ENCODE measurements at places on chromosomes 4 and X.

- DNase-seq, result no peak
- H3K4me1 ChIP-seq, result no peaks in the 10 kb centered on the region
- H3K27ac ChIP-seq, result no peak overlapping the region
- H3K36me3 ChIP-seq, result peaks cover 33% of the 10 kb centered on the region
Observed at GRCh38 chr4:6621556-6621927, 18.9 kb upstream of the MRFAP1 start.

DNA sequence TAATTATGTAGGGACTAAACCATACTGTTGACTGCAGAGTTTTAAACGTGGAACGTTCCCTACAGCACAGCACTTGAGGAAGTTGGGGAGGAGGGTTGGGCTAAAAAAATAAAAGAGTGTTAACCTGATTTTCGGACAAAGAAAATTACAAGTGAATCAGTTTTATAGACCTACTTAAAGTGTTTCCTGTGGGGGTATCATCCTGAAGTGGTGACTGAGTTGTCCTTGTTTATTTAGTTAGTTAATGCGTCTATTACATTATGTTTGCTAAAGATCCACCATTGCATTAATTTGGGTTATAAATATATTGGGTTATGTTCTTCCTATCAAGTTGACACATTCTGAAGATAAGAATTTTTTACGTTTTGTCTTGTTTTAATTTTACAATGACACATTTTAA, 14.7 kb downstream of the UNC5C start:
- DNase-seq, result no peak
- no peaks in the 10 kb centered on the region for H3K27me3 ChIP-seq
- no peak overlapping the region for H3K27ac ChIP-seq
- H3K4me3 ChIP-seq, result no peak overlapping the region
- H3K36me3 ChIP-seq, result no peaks in the 10 kb centered on the region

- H3K4me3 ChIP-seq, result no peak overlapping the region
- no peaks in the 10 kb centered on the region for H3K4me1 ChIP-seq
- DNase-seq, result no peak
- no peaks in the 10 kb centered on the region for H3K36me3 ChIP-seq
- H3K27me3 ChIP-seq, result no peaks in the 10 kb centered on the region
Observed at GRCh38 chr4:188110036-188110435, 633 bp upstream of the TRIML2 start.

DNA sequence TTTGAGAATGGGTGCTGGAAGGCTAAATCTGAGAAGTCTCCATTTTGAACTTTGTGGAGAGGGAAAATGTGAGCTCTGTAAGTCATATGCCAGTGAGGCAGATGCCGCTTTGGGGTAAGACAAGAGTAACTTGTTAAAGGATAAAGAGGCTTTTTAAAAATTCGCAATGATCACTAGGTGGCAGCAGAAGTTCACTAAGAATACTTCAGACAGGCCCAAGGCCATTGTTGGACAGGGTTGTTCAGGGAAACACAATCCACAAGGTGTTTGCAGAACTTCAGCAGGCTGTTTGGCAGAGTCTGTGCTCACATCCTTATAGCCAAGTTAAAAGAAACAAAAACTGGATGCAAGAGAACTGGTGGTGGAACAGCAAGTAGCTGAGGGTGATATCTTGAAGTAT, 13.7 kb upstream of the PIGA start:
- no peaks in the 10 kb centered on the region for H3K4me1 ChIP-seq
- no peaks in the 10 kb centered on the region for H3K27me3 ChIP-seq
- H3K36me3 ChIP-seq, result no peaks in the 10 kb centered on the region
- DNase-seq, result no peak
- H3K4me3 ChIP-seq, result no peak overlapping the region

- no peaks in the 10 kb centered on the region for H3K27me3 ChIP-seq
- no peak for DNase-seq
- H3K36me3 ChIP-seq, result no peaks in the 10 kb centered on the region
- no peak overlapping the region for H3K4me3 ChIP-seq
Observed at GRCh38 chrX:25156832-25157231, 141.1 kb upstream of the ARX start.

- H3K4me1 ChIP-seq, result no peaks in the 10 kb centered on the region
- H3K27ac ChIP-seq, result no peak overlapping the region
- no peak overlapping the region for H3K4me3 ChIP-seq
- H3K27me3 ChIP-seq, result no peaks in the 10 kb centered on the region
- DNase-seq, result no peak
Observed at GRCh38 chrX:115650916-115651315, 89.9 kb downstream of the PLS3 start.

GRCh38 chr4:133152831-133153481, 3.9 kb downstream of the PCDH10 start:
- H3K4me1 ChIP-seq, result no peaks in the 10 kb centered on the region
- H3K36me3 ChIP-seq, result no peaks in the 10 kb centered on the region
- H3K27me3 ChIP-seq, result peaks cover 17% of the 10 kb centered on the region

DNA sequence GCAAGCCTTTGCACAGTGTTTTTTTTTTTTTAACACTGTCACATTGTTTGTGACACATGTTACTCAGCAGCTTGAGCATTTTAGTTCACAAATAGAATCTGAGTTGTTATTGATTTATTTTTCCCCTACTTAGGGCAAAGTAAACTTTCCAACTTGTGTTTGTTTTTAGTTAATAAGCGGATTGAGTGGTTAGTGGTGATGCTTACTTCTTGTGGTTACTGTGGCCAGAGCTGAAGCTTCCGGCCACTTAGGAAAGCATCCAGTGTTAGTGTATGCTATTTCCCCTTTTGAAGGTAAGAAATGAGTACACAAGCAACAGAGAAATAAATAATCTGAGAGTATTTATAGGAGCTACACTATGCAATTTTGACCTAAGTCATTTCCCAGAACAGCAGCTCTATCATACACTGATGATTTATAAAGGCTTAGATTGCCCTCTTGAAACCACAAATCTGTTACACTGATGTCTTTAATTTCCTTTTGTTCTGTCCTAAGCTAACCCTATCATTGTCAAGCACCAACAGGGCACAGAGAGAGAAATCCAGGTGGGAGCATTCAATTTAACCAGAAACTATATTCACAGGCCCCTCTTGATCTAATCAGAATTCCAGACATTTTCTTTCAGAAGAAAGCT, 2464.6 kb downstream of the PCDH7 start:
- no peaks in the 10 kb centered on the region for H3K27me3 ChIP-seq
- no peak overlapping the region for H3K4me3 ChIP-seq
- H3K36me3 ChIP-seq, result no peaks in the 10 kb centered on the region

DNA sequence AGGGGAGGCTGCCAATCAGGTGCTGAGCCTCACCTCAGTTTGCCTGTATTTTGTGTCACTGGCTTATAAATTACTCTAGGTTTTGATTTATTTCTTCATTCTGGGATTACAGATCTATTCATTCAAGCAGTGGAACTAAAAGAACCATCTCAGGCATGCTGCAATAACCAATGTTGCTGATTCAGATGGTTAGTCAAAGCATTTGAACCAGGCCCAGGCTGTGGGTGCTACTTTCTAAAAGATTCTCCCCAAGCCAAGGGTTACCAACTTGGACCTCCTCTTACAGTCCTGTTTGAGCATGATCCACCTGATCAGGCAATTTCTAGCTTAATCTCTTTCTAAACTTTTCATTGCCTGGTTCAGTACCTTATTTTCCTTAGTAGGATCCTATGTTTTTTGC, 67.2 kb downstream of the TMEM131L start:
- peaks cover 64% of the 10 kb centered on the region for H3K4me1 ChIP-seq
- no peaks in the 10 kb centered on the region for H3K27me3 ChIP-seq
- no peak for DNase-seq
- H3K36me3 ChIP-seq, result no peaks in the 10 kb centered on the region
- H3K4me3 ChIP-seq, result no peak overlapping the region

DNA sequence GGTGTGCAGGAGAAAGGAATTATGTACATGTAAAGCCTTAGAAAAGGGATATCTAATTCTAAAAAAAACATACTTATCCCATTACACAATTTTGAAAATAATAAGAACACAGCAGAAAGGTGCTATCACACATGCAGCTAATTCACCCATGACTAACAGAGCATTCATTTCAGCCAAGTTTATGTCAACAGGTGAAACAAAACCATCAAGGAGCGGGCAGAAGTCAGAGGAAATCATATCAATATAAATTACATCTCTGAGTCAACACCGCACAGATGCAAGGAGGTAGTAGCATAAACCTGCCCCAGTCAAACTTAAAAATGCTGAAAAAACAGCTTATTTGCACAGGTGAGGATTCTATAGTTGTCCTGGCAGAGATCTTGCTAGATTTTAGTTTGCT, 197.9 kb downstream of the PRDM5 start:
- no peaks in the 10 kb centered on the region for H3K4me1 ChIP-seq
- DNase-seq, result no peak
- H3K4me3 ChIP-seq, result no peak overlapping the region
- H3K36me3 ChIP-seq, result no peaks in the 10 kb centered on the region
- H3K27ac ChIP-seq, result no peak overlapping the region

GRCh38 chrX:155767051-155767875, 113.9 kb upstream of the VAMP7 start:
- H3K27ac ChIP-seq, result no peak overlapping the region
- H3K36me3 ChIP-seq, result no peaks in the 10 kb centered on the region
- H3K4me1 ChIP-seq, result no peaks in the 10 kb centered on the region
- H3K4me3 ChIP-seq, result peak overlapping the region; percentile 45
- DNase-seq, result peak; percentile 9
- no peaks in the 10 kb centered on the region for H3K27me3 ChIP-seq

DNA sequence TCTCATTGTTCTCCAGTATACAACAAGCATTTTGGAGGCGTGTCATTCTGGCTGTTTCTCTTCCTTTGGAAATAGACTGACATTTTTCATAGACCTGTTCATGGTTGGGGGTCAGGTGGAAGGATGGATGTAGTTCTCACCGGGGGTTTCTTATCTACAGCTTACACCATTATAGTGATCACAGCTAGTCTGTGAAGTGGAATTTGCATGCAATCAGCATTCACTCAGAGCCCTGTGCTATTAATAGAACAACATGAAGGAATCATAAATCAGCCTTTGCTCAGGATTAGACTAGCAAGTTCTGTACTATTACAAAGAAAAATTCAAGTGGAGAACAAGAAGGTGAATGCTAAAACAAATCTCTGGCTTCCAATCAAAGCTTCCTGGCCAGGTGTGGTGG, 132.6 kb upstream of the PUDP start:
- no peak overlapping the region for H3K4me3 ChIP-seq
- H3K4me1 ChIP-seq, result no peaks in the 10 kb centered on the region
- no peak overlapping the region for H3K27ac ChIP-seq
- no peaks in the 10 kb centered on the region for H3K36me3 ChIP-seq

GRCh38 chrX:23616361-23616760, 50.9 kb upstream of the PRDX4 start:
- no peak for DNase-seq
- no peak overlapping the region for H3K4me3 ChIP-seq
- no peak overlapping the region for H3K27ac ChIP-seq
- no peaks in the 10 kb centered on the region for H3K36me3 ChIP-seq
- H3K27me3 ChIP-seq, result no peaks in the 10 kb centered on the region

DNA sequence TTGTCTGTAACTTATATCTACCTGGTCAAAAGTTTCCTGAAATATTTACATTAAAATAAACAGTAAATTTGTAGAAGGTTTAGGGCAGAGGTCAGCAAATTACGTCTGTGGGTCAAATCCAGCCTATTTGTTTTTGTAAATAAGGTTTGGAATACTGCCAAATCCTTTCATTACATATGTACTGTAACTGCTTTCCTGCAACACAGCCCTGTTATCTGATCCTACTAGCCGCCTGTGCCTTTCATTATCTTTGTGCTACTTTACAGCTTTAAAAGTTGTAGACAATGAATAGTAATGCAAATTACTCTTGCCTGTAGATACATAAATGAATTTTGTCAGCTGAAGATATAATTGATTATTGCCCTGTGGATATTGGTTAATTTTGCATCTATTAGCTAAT, 369.6 kb upstream of the SLC7A11 start:
- no peaks in the 10 kb centered on the region for H3K4me1 ChIP-seq
- H3K4me3 ChIP-seq, result no peak overlapping the region
- no peak overlapping the region for H3K27ac ChIP-seq
- H3K27me3 ChIP-seq, result no peaks in the 10 kb centered on the region

GRCh38 chrX:47194194-47194787, 662 bp downstream of the UBA1 start:
- H3K27ac ChIP-seq, result peak overlapping the region; percentile 90
- H3K4me3 ChIP-seq, result peak overlapping the region; percentile 90

- no peak overlapping the region for H3K4me3 ChIP-seq
- H3K4me1 ChIP-seq, result no peaks in the 10 kb centered on the region
- H3K27ac ChIP-seq, result no peak overlapping the region
- DNase-seq, result no peak
- H3K36me3 ChIP-seq, result no peaks in the 10 kb centered on the region
Observed at GRCh38 chr4:107006218-107006617, 29.9 kb downstream of the DKK2 start.

DNA sequence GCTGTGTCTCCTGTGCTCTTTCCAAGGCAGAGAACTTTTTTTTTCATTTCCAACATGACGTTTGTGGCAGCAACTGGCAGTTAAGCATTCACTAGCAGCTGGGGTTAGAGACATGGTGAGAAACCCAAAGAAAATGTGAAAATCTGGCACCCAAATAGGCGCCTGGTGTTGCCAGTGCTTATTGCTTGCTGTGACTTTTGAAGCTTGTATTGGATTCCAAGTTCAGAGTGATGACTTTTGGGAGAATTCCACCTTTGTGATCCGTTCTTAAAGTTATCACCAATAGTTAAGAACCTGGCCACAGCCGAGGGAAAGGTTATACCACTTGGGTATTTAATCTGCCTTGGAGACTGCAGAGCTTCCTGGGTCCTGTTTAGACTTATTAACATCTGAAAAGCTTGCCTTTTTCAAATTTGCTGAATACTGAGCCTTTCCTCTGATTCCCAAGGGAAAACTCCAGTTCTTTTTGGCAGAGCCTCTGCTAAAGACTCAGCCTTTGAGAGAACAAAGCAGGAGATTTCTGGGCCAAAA, 101.0 kb downstream of the OPHN1 start:
- no peaks in the 10 kb centered on the region for H3K27me3 ChIP-seq
- H3K4me1 ChIP-seq, result no peaks in the 10 kb centered on the region
- no peak overlapping the region for H3K27ac ChIP-seq
- H3K36me3 ChIP-seq, result no peaks in the 10 kb centered on the region
- no peak for DNase-seq
- no peak overlapping the region for H3K4me3 ChIP-seq

DNA sequence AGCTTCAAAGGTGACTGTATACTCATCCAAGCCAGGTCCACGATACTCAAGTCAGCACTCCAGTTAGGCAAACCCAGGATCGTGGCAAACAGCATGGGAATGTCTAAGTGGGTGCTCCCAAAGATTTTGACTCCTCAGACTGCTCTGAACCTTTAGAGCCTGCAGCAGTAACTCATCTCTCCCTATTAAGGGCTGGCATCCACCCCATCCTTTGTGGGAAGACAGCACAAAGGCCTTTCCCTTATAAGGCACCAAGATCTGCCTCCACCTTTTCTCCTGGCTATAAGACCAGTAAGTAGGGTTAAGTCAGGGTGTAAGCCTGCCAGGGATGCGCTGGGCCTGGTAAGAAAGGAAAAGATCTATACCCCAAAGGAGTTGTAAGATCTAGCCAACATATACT, 23.6 kb upstream of the SLC25A43 start:
- H3K4me3 ChIP-seq, result no peak overlapping the region
- H3K4me1 ChIP-seq, result no peaks in the 10 kb centered on the region
- no peak for DNase-seq
- no peak overlapping the region for H3K27ac ChIP-seq
- H3K27me3 ChIP-seq, result no peaks in the 10 kb centered on the region

- peaks cover 13% of the 10 kb centered on the region for H3K36me3 ChIP-seq
- peak within 1 kb of the TSS; percentile 79 for H3K27ac ChIP-seq
- DNase-seq, result peak; percentile 46
- H3K4me1 ChIP-seq, result peaks cover 17% of the 10 kb centered on the region
- peak within 1 kb of the TSS; percentile 55 for H3K4me3 ChIP-seq
Observed at GRCh38 chrX:154019633-154020528, at the start of gene IRAK1. Gene IRAK1 (minus strand): TSS chrX:154019902. CDS start chrX:154019812, 90 bp downstream.
